ENCODE measurements at places on chromosomes 11 and 22.

DNA sequence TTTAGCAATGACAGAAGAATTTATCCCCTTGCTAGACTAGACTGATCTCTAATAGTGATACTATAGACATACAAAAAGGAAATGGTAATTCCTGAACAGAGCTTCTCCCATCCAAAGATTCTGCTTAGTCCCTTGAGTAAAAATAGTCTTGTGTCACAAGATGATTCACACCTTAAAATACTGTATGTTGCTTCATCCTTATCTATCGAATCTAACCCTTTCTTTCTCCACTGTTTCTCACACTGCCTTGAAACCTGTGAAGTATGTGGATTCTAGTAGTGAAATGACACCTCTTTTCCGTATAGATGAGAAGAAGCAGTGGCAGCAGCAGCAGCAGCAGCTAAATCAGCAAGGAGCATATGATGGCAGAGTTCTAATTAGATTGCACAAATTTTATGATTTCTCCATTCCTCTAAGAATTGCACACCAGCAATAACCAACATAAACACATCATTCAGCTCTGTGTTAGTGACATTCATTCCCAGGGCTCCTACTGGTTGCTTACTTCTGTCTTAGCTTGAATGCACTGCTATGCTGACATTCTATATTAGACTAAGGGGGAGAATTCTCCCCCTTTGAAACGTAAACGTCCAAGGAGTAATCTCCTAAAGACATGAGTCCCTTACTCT lies 14.6 kb downstream of the KCNA4 start:
- DNase-seq = no peak

DNA sequence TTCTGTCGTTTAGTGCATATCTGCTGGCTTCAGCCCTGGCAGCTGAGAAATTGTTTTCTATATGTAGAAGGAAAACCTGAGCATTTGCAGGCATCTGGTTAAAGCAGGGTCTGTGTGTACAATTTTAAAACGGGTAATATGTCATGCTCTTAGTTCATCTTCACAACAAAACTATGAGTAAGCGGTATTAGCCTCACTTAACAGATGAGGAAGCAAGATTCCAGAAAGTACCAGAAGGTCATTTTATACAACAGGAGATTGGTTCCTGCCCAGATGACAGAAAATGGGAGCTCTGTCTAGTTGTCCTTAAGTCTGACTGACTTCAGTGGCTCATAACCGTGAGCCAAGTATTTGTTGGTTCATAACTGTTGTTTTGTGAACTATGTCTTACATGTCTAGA lies 1.1 kb downstream of the TIMM10B start:
- no peak for DNase-seq

DNA sequence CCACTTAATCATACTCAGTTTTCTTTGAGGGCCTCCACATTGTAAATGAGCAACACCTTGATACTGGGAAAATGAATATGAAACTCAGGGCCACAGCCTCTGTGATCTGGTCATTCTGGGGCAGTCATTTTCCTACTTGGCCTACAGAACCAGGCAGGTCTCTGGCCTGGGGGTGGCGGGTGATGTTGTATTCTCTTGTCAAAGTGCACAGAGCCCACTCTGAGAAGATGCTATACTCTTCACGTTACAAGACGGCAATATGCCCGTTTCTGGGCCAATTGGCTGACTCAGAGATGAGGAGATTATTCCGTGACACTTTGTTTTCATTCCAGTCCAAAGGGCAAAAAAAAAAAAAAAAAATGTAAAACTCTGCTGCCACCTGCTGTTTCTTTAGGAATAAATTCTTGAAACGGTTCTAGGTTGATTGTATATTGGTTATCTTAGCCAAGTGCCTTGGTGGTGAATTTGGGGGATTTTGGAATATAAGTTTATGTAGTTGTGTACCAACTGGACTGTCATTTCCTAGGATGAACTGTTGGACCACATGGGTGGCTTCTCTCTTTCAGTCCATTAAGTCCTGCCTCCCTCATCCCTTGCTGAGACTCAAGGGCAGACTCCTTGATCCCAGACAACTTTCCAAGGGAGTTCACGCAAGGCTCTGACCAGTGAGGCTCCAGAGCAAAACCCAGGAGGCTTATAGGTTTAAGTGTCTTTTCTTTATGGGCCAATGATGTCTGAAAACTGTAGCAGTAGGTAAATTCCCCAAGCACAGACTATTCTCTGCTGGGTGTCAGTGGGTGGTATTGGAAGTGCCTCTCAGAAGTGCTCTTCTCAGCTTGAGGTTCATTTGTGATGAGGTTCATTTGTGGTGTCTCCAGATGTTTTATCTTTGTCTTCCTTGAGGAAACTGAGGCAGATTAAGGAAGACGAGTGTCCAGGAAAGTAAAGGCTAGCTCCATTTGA lies 18.2 kb downstream of the ADM start:
- DNase-seq = peak; percentile 92

DNA sequence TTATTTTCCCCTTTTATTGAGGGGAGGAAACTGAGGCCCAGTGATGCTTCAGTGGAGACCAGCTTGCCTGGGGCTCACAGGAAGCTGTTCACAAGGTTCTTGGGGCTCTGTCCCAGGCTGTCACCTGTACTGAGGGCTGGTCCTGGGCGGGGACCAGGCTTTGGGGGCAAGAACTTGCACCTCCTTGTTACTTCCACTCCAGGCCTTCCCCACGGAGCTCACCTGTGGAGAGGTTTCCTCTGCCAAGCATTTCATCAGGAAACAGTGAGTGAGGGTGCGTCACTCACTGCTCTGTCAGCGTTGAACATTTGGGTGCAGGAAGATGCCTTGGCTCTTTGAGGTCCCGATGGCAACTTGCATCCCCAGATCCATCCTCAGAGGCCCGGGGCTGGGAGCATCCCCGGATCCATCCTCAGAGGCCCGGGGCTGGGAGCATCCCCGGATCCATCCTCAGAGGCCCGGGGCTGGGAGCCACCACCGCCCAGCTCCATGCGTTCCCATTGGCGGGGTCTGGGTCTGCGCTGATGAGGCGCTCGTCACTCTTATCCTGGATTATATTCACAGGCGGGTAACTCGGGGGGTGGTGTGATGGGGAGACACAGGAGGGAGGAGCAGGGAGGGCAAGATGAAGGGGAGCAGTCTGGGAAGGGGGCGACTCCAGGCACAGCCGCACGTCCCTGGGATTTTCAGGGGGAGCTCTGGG lies 1.4 kb upstream of the SMIM38 start:
- no peak for DNase-seq

DNA sequence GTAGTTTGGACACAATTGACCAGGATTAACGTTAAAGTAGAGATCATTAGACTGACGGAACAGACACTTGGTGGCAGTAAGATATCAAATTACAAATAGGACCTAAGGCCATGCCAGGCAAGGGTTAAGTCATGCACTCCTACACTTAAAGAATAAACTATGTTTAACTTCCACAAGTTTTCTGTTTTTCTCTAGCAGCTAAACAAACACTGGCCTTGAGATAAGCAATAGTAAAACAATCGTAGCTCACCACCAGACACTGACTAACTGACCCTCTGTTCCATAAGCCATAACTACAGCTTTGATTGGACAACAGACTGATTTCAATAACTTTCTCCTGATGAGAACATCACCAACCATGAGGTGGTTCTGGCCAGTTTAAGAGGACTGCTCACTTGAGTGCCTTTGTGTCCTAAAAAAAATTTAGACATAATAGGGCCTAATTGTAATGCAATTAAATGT lies 2.0 kb upstream of the CEP126 start:
- peak; percentile 19 for DNase-seq

DNA sequence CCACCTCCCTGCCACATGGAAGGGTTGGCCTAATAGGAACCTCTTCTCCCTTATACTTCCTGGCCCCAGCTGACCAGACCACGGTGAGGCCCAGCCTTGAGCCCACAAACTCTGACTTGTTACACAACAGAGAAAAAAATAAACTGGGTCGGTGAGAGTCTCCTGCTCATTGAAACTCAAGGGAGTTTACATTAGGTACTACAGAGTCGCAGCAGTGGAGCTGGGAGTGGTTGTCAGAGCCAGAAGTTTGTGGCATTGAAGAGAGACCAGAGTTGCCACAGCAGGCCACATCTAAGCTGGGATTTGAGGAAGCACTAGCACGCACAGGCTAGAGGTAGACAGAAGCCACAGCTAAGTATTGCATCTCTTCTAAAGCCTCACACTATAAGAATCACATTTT lies 296.2 kb downstream of the DDX10 start:
- no peak for DNase-seq

- no peak for DNase-seq
These were observed 29.4 kb downstream of the CCDC90B start for GRCh38 chr11:83256602-83257340.
